SJSA1 (cell line): ENCODE measurements at places on chromosomes 13 and 19. TPM values are rescaled to one million over a fixed set of nuclear protein-coding genes. Genes with fewer than 3 reads are reported as not detected.

GRCh38 chr13:109090796-109091195 lies 461.4 kb downstream of the MYO16 start:
- no peak for DNase-seq

DNA sequence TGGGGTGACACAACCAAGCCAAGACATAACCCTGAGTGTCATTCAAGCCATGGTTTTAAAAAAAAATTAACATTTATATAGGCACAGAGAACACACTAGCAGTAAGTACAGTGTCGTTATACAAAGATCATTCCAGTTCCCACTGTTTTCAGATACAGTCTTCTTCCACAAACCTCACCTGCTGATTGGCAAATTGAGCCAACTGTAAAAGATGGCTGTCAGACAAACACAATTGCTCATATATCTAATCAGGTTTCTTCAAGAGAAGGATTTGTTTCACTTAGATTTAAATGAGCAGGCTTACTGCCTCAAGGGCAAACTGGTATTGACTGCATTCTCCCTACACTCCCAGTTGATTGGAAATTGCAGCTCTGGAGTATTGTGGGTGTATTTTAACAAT lies 308.9 kb downstream of the RBM26 start:
- no peak for DNase-seq

- DNase-seq = no peak
Observed at GRCh38 chr19:55451163-55451964, 8.3 kb upstream of the SHISA7 start.

GRCh38 chr13:72983085-72983768 lies 75.6 kb upstream of the KLF5 start:
- DNase-seq = no peak

DNA sequence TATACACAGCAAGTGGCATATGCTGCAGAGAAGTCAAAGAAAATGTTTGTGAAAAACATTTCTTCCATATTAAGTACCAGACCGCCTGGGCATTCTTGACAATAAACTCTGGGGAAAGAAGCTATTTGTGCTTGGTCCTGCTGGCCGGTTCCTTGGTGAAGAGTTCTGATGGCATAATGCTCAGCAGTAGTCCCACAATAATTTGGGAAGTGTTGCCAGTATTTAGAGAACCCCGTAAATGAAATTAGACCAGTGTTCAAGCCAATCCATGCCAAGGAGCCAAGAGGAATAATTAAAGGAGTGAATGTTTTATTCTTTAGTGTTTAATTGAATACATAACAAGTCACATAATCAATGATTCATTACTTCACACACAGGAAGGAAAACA lies 6.3 kb downstream of the KCTD12 start:
- DNase-seq = no peak

GRCh38 chr19:1273263-1274041 lies 1.9 kb upstream of the FAM174C start:
- DNase-seq = no peak

- no peak for DNase-seq
Observed at GRCh38 chr13:30804474-30804873, 69.1 kb downstream of the ALOX5AP start.

GRCh38 chr19:2076526-2076944 lies 19.6 kb downstream of the MOB3A start:
- DNase-seq = no peak

DNA sequence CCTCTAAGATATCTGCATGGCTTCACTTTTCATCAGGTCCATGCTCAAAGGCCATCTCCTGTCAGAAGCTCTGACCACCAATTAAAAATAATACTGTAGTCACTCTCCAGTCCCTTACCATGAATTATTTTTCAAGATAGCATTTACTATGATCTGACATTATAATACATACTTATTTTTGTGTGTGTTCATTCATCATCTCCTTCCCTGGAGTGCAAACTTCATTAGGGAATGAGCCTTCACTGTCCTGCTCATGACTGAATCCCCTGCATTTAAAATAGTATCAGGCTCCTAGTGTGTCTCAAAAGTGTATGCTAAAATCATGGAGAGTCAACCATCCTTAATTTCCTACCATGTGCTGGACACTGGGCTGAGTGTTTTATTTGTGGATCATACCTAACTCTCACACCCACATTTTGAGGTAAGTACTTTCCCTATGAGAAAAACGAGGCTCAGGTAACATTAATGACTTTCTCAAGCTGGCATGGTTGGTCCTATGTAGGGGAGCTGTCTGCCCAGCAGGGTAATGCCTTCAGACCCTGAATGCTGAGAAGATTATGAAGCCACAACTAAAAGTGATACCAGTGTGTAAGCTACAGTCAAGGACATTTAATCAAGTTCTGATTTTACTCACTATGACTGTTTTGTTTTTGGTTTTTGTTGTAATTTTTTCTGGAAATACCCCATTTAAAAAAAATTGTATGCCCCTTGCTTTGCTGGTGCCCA lies 16.3 kb downstream of the PLA2G4C start:
- no peak for DNase-seq

GRCh38 chr13:19888799-19889198 lies 25.4 kb upstream of the ZMYM5 start:
- no peak for DNase-seq

EDDM13 gene
- not detected in 2 replicates for total RNA-seq

LGALS4 gene
- not detected in 2 replicates for total RNA-seq

SULT2A1 gene
- not detected in 2 replicates for total RNA-seq

ZNF554 gene
- 1.7 and 2.7 TPM in 2 replicates for total RNA-seq

B9D2 gene
- total RNA-seq = 3.3 and 10.7 TPM in 2 replicates

CYP2A13 gene
- total RNA-seq = not detected in 2 replicates

ZNF728 gene
- total RNA-seq = not detected in 2 replicates

SHC2 gene
- total RNA-seq = not detected in 2 replicates
